HTR-8/SVneo (cell line): ENCODE measurements at places on chromosomes 6 and 20.
A peak's percentile ranks its signal among the peaks of the same experiment; 100 is the strongest.

- DNase-seq, result no peak
Observed at GRCh38 chr20:1536893-1537730, 20.4 kb downstream of the SIRPD start.

DNA sequence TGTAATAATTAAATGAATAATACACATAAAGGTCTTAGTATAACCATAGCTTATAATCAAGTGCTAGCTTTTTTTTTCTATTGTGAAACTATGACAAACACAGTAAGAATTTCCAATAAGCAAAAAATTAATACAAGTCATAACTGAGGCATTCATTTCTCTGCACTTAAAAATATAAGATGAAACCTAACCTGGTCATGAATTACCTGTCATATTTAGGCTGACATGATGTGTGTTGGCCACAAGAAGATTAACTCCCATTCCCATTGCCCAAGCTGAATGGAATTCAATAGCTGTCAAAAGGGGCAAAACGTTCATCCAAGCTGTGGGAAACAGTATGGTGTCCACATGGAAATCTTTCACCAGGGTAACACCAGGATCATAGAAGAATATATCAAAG is 5.4 kb downstream of the VNN2 start:
- DNase-seq, result no peak

- DNase-seq, result no peak
Observed at GRCh38 chr6:68639211-68639610, 4.1 kb downstream of the ADGRB3 start.

GRCh38 chr6:41222513-41222912 is 5.6 kb upstream of the TREML4 start:
- no peak for DNase-seq

- DNase-seq, result peak; percentile 54
Observed at GRCh38 chr20:23349338-23350195, 1.0 kb upstream of the NXT1 start.

DNA sequence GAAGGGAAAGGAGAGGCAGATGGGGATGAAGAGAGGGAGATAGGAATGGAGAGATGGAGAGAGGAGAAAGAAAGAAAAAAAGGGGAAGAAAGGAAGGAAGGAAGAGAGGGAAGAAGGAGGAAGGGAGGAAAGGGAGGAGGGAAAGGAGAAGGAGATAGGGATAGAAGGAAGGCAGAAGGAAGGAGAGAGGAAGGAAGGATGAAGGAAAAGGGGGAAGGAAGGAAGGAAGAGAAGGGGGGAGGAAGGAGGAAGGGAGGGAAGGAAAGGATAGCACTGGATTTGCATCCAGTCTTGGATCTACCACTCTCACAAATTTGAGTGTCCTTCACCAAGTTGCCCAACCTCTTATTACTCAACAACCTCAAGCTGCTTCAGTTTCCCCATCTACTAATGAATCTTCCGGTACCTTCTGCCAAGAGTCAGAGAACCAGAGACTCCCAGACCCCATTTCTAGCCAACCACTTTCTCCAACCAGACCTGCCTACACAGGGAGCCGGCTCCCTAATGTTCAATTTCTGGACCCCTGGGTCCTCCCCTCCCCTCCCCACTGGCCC is 79.7 kb upstream of the FOXP4 start:
- no peak for DNase-seq

- DNase-seq, result no peak
Observed at GRCh38 chr6:111492499-111492898, 9.5 kb upstream of the REV3L start.

DNA sequence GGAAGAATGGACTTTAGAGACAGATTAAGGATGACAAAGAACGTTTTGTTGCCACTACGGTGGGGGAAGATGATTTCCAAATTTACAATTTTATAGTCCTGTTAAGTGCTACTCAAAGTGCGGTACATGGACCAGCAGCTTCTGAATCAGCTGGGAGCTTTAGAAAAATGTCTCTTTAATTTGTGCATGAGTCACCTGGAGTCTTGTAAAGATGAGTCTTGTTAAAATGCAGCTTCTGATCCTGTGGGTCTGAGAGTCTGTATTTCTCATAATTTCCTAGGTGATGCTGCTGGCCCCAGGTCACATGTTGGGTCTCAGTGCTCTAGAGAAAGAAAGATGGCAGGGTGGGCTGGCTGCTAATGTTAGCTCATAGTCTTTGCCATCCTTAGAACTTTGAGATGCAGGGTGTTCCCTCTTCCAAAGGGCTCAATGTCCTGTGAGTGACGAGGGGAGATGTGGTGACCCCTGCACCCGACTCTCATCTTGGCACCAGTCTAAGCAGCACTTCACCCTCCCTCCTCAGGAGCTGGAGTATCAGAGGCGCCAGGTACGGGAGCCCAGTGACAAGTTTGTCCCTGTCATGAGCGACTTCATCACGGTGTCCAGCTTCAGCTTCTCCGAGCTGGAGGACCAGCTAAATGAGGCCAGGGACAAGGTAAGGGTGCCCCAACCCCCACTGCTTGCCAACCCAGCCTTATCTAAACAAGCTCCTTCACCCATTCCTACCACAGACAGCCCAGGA is 34.5 kb downstream of the MOCS1 start:
- no peak for DNase-seq

DNA sequence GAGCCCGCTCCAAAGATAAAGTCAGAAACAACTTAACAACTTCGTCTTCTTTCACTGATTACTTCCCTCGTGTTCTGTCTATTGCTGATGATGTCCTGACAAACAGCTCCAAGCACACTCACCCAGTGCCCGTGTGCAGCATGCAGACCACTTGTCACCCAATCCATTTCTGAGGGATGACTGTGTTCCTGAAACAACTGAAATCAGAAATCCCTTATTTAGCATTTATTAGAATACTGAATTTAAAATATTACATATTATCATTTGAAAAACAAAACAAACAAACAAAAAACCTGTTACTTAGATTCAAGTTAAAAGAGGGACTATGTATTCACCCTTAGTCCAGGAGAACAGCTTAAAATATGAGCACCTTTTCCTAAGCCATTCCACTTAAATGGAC is 223.7 kb upstream of the QKI start:
- no peak for DNase-seq

DNA sequence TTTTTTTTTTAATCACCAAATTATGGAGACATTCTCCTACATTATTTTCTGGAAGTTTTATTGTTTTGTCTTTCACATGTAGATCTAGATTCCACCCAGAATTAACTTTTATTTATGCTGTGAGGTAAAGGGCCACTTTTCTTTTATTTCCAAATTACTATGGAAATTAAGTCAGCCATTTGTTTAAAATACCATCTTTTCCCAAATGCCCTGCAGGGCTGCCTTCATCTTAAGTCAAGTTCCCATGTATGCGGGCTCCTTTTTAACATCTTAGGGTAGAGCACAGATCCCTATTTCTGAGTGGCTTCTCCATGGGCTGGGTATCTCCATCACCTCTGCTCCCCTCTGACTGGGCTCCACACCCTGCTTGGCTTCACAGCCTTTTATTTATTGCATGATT is 348.4 kb downstream of the SOX4 start:
- no peak for DNase-seq

DNA sequence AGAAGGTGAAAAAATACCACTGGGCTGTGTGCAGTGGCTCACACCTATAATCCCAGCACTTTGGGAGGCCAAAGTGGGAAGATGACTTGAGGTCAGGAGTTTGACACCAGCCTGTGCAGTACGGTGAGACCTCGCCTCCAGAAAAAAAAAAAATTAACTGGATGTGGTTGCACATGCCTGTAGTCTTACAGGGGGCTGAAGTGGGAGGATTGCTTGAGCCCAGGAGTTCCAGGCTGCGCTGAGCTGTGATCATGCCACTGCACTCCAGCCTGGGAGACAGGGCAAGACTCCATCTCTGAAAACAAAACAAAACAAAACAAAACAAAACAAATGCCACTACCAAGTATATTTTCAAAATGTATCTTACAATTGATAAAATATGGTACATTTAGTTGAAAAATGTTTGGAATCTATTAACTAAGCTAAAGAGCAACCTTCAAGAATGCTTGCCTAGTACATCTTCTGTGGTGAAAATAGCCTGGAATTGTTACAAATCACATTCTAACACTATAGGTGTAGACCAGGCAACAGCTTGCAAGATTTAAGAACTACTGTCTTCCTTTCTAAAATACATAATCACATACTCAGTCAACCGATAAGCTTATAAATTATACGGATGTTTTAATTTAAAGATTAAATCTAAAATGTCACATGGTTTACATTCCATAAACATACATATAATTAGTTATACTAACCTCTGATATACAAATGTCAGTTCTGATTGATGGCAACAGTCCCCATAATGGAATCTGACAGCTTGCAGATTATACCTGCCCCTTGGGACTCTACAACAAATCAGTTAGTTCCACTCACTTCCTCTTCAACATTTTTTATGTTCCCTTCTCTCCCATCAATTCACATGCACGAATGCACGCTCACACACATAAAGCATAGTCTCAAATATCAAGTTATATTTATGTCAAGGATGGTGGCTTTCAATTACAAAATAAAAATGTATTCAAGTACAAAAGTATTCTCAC is 150.8 kb downstream of the ASCC3 start:
- DNase-seq, result no peak

DNA sequence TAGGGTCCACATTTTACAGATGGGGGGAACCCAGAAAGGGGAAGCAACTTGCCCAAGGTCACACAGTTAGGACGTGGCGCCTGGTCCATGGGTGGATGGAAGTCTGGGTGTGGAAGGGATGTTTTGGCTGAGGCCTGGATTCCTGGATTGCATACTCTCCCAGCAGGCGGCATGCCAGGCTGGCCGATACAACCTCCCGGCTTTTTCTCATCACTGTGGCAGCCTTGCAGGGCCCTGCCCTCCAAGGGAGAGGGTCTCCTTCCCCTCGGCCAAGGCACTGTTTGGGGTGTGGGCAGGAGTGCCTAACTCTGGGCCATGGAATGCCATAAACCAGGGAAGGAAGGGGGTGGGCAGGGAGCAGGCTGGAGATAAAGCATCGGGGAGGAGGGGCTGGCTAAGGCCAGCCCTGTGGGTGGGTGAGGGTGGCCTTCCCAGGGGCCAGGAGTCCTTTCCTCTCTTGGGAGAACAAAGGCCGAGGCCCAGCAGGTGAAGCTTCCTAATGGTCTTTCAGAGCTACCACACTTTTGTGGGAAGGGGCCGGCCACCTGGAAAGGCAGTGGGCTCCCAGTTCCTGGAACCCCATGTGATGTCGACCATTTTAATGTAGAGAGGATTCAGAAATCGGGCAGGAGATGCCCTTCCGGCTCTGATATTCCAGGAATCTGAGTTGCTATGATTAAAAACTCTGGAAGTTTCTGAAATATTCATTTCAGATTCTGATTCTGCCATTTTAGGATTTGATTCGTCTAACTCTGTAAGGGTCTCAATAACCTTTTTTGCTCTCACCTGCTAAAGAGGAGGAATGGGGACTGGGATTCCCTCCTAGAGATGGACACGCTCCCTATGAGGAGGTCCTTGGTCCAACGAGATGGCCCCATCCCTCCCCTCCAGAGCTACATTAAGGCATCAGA is 4.2 kb downstream of the FOXS1 start:
- no peak for DNase-seq

DNA sequence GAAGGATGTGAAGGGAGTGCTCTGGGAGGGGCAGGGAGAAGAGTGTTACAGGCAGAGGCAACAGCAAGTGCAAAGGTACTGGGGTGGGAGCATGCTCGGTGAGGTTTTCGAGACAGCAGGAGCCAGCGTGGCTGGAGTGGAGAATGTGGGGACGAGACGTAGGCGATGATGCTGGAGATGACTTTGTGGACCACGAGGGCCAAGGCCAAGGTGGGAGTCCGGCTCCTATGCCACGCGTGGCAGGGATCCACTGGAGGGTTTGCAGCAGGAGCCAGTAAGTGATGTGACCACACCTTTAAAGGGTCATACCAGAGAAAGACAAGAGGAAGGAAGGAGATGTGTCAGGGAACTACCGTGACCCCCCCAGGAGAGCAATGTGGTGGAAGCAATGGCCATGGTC is 7.3 kb downstream of the PTGIS start:
- no peak for DNase-seq

GRCh38 chr6:7542874-7543624 is 1.6 kb downstream of the DSP start:
- peak; percentile 53 for DNase-seq

DNA sequence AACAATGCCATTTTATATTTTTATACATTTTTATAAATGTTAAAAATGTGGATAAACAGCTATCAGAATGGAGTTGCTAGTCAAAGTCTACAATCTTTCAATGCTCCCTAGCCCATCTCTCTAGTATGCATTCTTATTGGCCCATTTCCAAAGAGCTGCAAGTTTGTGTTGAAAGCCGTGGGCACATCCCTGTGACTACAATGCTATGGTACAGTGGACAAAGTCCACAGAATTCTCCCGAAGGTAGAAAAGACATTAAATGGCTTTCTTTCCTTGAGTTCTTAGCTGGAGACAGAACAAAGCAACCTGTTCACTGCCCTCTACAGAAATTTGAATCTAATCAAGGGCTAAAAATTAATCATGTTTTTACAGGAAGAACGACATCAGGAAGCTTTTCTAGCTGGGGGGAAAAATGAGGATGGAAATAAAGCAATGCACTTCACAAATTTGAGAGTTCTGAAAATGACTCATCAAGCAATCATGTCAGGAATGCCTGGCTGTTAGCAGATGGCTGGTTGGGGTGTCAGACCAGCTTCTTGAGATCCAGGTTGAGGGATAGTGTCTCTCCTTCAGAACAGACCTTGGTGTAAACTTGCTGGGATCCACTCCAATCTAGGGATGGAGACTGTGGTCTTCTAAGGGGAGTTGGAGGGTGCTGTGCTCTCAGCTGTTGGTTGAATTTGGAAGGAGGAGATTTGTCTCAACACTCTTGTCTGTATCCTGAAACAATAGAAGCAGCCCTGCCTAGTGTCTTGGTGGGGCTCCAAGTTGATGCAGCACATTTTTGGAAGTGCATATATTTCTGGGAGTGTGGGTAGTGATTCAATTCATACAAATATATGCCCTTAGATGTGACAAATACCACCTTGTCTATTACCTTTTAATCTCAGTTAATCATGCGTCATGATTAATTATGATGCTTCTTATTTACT is 143.4 kb upstream of the PHACTR1 start:
- DNase-seq, result peak; percentile 74

- DNase-seq, result no peak
Observed at GRCh38 chr6:165732696-165733488, 69.9 kb upstream of the PDE10A start.

DNA sequence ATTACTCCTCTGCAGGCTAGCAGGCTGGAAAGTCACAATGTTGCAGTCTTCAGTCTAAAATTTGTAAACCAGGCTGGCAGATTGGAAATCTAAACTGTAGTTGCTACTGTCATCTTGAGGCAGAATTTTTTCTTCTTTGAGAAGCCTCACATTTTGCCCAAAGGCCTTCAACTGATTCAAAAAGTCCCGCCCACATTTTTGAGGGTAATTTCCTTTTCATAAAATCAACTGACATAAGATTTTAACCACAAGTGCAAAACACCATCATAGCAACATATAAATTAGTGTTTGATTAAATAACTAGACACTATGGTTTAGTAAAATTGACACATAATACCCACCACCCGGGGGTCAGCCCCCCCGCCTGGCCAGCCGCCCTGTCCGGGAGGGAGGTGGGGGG is 28.4 kb downstream of the HLA-C start:
- DNase-seq, result no peak
